ENCODE measurements at places on chromosomes 6 and 20.

GRCh38 chr6:153956808-153957207 lies 82.2 kb upstream of the OPRM1 start:
- no peak for DNase-seq

DNA sequence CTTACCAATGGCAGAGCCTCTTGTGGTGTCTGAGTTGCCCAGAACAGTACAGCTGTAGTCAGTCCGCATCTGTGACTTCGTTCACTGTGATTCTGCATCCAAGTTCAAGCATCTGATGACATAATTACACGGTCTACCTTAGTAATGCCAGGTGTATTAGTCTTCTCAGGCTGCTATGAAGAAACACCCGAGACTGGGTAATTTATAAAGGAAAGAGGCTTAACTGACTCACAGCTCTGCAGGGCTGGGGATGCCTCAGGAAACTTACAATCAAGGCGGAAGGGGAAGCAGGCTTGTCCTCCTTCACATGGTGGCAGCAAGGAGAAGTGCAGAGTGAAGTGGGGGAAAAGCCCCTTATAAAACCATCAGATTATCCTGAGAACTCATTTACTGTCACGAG lies 163.9 kb upstream of the SULF2 start:
- peak; percentile 74 for DNase-seq

DNA sequence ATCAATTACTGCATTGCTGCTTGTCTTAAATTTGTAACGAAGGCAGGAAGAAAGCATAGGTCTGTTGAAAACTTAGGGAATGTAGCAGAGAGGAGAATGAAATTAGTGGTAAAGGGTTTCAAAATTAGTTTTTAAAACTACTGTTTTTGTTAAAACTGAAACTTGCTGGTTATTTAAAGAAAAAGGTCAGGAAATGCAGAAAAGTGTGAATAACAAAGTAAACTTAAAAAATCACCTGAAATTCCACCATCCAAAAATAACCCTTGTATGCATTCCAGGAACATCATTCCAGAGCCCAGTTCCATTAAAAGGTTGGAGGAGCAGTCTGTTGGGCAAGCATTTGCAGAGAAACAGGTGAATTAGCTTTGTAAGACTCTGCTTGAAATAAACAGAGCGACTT lies 3.1 kb upstream of the MOXD1 start:
- DNase-seq: no peak

DNA sequence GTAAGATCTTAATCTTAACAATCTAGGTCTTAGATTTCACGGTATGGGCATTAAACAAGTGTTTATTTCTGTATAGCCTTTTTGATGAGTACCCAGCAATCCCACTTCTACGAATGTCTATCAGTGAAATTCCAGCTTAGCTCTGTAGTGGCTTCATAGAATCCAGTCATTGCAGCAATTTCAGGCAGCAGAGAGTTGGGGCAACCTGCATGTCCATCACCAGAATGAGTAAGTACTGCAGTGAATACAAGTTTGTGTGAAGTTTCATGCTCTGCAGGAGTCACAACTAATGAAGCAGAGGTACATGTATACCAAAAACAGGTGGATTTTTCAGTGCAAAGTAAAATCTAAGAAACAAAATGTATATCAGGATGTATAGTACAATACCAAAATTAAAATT lies 151.7 kb downstream of the OR2B2 start:
- no peak for DNase-seq

GRCh38 chr20:38377039-38377685 lies 30.9 kb downstream of the LBP start:
- DNase-seq: no peak

- no peak for DNase-seq
These were observed 294.2 kb upstream of the RSPO3 start for GRCh38 chr6:126824226-126824625.

- no peak for DNase-seq
These were observed 135.2 kb downstream of the RFPL4B start for GRCh38 chr6:112482373-112482772.

GRCh38 chr6:7630792-7631191 lies 40.8 kb downstream of the SNRNP48 start:
- DNase-seq: no peak
